ENCODE measurements at places on chromosomes 1 and 21. TPM values are rescaled to one million over a fixed set of nuclear protein-coding genes. Genes with fewer than 3 reads are reported as not detected.
A peak's percentile ranks its signal among the peaks of the same experiment; 100 is the strongest.

DNA sequence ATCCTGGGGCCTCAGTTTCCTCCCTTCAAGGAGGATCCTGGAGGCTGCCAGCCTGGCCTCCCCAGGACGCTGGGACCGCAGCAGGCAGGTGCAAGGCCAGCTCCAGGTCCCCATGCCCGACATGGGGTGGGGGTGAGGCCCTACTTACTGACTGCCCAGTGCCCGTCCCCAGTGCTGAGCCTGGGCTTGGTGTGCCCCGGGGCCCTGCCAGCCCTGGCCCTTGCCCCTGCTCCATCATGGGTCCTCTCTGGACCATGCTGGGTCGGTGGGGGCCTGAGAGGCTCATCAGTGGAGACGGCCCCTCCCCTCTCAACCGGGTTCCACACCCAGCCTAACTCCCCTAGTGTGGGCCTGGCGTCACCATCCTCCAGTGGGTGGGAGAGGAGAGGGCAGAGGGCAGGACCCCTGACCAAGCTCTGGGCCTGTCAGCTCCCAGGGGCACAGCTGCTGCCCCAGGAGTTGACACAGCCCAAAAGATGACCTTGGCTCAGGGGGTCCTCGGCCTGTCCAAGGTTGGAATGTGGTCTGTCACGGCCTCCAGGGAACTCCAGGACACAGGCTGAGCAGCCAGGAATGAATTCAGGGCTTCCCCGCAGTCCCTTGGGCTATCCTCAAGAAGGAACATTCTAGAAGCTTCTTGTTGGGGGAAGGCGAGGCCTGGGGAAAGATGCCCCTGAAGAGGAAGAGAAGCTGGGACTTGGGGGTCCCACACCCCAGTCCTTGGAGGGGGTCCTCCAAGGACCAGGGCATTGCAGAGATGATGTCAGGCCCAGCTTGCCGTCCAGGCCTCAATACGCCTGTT lies 17.6 kb upstream of the ARF1 start:
- no peak for DNase-seq

DNA sequence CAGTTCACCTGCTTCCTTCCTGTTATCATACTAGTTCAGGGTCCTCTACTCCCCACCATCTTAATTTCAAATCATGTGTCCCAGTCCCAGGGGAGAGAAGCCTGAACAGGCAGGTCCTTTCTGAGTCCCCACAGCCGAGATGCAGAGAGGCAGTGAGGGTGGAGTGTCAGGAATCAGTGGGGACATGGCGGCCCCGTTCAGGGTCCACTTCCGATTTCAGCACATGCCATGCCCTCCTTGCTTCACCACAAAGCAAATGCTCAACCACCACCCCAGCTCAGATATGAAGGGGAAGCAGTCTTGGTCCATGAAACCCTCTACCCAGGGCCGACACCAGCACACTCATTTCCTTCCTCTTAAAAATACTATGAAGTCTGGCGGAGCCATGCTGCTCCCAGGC lies 5.2 kb upstream of the SEMA4A start:
- no peak for DNase-seq

GRCh38 chr21:35342440-35342839 lies 293.3 kb upstream of the RUNX1 start:
- DNase-seq = no peak

- peak; percentile 69 for DNase-seq
These were observed 237.4 kb downstream of the CENPF start for GRCh38 chr1:214840356-214840755.

GRCh38 chr1:15923241-15923640 lies 52.7 kb downstream of the ZBTB17 start:
- DNase-seq = peak; percentile 52

- no peak for DNase-seq
These were observed 8.9 kb downstream of the CD244 start for GRCh38 chr1:160853754-160854153.

DNA sequence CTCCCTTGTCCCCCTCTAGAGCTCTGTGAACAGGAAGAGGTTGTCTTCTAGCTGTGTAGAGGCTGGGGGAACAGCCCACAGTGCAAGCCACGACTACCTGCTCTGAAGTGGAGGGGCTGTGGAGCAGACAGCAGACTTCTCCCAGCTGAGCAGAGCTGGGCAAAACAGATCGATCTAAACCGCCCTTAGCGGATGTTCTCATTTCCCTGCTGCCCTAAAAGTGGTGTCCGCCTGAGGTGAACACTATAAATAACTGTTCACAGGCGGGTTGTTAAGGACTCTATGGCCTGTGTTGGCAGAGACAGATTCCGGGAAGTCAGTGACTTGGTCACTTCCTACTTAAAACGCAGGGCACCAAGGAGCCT lies 203.2 kb downstream of the RHOU start:
- DNase-seq = no peak

GRCh38 chr1:71635568-71635967 lies 554.7 kb upstream of the ZRANB2 start:
- no peak for DNase-seq

GRCh38 chr1:212430416-212430815 lies 2.3 kb upstream of the NENF start:
- DNase-seq = peak; percentile 85

- DNase-seq = no peak
These were observed 17.0 kb upstream of the SLC5A9 start for GRCh38 chr1:48205522-48205921.

DEPDC1 gene
- polyA plus RNA-seq = 7.4 TPM

OR10Z1 gene
- polyA plus RNA-seq = not detected

FAM163A gene
- not detected for polyA plus RNA-seq
